ENCODE measurements at places on chromosomes 7 and 10. TPM values are rescaled to one million over a fixed set of nuclear protein-coding genes. Genes with fewer than 3 reads are reported as not detected.

TRIM73 gene
- 0.94 TPM for total RNA-seq

TSPAN12 gene
- 2.0 TPM for total RNA-seq

CD36 gene
- 1.0 TPM for total RNA-seq

ZPBP gene
- not detected for total RNA-seq

RAMP3 gene
- total RNA-seq: 0.17 TPM

LHFPL3 gene
- not detected for total RNA-seq

ZC3HAV1L gene
- 3.8 TPM for total RNA-seq

SPDYE6 gene
- total RNA-seq: not detected

IFIT2 gene
- 9.1 TPM for total RNA-seq

Data from bronchial smooth muscle cell (primary cell).